Renal cortical epithelial cell (primary cell): ENCODE measurements at places on chromosomes 7 and 10. TPM values are rescaled to one million over a fixed set of nuclear protein-coding genes. Genes with fewer than 3 reads are reported as not detected.

The HGF gene
- 0.15 and 0.17 TPM in 2 replicates for total RNA-seq

The GIMAP5 gene
- 0.20 and 0.35 TPM in 2 replicates for total RNA-seq

The TRIM74 gene
- total RNA-seq, result 0.20 TPM in 1 of 2 replicates, not detected in the other

The MEIG1 gene
- total RNA-seq, result 0.40 TPM in 1 of 2 replicates, not detected in the other

The OR6B1 gene
- total RNA-seq, result not detected in 2 replicates

The NME8 gene
- not detected in 2 replicates for total RNA-seq

The OPALIN gene
- total RNA-seq, result 0.05 TPM in 1 of 2 replicates, not detected in the other

The AGK gene
- 25.5 and 31.9 TPM in 2 replicates for total RNA-seq

The WIPF3 gene
- 0.35 TPM in 1 of 2 replicates, not detected in the other for total RNA-seq

The INA gene
- 1.8 and 5.2 TPM in 2 replicates for total RNA-seq

The ITPRID1 gene
- total RNA-seq, result not detected in 2 replicates

The NPY4R gene
- 1.9 TPM in 1 of 2 replicates, not detected in the other for total RNA-seq

The ZNF789 gene
- 3.0 and 8.8 TPM in 2 replicates for total RNA-seq
